ENCODE measurements at places on chromosomes 6 and 20.

DNA sequence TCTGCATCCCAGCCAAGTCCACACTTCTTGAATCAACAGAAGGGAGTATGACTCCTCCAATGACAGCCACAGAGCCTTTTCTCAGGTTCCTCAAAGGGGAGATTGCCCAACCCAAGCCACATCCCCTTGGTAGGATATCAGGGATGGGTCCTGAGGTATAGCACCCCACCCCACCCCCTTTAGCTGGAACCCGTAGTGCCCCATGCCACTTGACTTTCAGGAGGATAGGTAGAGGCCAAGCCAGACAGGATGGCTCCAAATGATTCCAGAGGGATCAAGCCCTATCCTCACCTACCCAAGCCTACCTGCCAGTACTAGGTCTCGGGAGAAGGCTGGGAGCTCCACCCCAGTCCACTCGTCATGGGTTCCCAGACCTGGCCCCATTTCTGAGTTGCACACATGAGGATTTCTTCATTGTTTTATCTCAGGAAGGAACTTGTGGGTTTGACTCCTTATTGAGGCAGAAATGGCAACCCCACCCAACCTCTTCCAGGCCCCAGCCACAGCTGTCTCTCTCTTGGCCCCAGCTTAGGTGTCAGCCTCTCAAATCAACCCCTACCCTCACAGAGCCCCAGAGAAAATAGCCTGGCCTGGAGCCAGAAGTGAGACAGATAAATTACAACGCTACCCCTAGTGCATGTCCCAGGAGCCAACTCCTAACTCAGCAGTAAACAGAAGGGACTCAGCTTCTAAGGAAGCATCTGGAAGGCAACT, 3.6 kb downstream of the CCND3 start:
- DNase-seq = no peak

- no peak for DNase-seq
These were observed 36.8 kb upstream of the CHRNA4 start for GRCh38 chr20:63397946-63398450.

DNA sequence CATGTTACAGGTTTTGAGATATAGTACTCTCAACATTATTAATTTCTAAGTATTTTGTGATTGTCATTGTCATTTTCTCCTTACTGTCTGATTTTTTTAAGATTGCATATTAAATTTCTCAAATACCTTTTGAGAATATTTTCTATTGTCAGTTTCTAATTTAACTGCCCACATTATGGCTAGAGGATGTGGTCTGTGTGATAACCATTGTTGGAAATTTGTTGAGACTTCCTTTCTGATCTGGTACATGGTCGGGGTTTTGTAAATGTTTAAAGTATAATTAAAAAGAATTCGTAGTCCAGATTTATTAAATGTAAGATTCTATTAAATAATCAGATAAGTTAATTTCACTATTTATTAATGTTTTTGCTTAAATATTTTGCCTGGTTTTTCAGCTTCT, 60.1 kb downstream of the SLX4IP start:
- no peak for DNase-seq

- DNase-seq = no peak
These were observed 115.2 kb downstream of the PAX1 start for GRCh38 chr20:21820688-21821087.

GRCh38 chr6:106974999-106975737, 639 bp upstream of the CD24 start:
- DNase-seq = no peak

DNA sequence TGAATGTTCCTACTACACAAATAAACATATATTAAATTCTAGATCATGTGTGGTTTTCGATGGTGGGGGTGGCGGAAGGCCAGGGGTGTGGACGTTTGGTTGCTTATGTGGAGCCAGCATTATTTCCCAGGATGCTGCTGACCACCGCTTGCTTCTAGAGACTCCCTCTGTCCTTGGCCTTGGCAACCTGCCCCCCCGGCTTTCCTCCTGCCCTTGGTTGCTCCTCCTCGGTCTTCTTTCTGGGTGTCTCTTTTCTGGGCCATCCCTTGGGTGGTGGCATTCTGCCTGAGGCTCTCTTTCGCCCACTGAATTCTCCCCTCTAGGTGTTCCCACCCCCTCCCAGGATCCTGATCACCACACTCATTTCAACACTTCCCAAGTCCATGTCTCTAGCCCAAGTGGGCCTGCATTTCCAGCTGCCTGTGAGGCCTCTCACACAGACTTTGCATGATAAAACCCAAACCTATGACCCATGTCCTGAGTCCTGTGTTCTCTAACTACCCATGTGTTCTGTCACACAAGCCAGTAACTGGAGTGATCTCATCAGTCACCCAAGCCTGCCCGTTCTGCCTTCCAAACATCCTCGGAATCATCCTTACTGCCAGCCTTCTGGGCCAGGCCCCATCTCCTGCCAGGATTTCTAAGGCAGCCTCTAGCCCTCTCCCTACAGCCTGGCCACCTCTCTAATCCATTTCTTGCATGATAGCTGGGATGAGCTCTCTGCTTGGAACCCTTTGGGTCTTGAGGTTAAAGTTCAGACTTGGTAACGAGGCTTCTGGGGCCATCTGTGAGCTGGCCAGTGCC, 71.2 kb downstream of the CDS2 start:
- DNase-seq = no peak

DNA sequence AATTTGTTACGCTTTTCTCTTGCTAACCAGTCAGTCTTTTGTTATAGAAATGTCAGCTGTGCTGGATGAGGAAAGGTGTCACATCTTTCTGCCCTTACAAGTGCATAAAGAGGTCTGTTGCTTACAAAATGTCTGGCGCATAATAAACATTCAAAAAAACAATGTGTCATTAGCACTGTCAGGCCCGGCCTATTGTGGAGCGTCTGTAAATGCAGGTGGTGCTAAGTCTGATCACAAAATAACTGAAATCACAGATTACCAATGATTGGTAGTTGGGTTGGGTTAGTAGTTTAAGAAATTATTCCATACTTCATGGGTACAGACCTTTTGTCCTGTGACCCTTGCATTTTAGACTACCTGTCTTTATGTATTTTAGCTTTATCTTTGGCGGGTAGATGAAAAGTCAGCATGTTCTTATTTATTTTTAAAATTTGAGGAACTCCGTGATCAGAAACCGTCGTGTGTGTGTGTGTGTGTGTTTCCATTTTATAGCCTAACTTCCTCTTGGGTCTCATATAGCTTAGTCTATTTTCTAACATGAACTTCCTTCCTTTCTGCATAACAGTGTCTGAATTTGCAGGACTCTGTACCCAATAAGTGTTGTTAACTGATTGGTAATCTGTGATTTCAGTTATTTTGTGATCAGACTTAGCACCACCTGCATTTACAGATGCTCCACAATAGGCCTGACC, 88.1 kb upstream of the IFNGR1 start:
- no peak for DNase-seq

- no peak for DNase-seq
These were observed 75.1 kb upstream of the MC3R start for GRCh38 chr20:56173438-56173837.

- no peak for DNase-seq
These were observed 213.4 kb downstream of the PACRG start for GRCh38 chr6:162941128-162941527.

DNA sequence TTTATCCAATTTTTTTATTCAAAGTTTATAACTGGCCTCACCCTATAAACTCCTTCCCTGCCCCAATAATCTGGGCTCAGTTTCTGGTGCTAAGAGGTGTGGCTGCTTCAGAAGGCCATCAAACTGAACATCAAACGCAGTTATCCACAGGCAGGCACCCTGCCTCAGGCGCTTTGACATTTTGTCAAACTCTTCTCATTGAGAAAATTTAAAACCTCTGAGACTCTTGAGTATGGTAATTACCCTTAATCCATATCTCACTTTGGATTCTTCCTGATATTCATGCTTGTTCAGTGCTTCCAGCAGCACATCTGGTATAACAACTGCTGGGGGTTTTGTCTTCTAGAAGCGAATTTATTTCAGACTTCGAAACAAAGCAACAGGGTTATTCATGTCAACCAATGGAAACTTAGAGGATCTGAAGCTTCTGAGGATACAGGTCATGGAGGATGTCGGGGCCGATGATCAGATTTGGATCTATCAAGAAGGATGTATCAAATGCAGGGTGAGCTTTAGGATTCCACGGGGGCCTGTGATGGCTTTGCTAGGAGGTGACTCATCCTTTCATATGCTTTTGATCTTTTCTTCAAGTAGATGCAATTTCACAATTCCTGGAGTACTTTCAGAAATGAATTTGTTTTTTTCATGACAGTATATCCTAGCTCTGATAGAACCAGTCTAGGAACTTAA, 68.2 kb downstream of the RTN4IP1 start:
- peak; percentile 67 for DNase-seq
